ENCODE measurements at places on chromosomes 2 and 18. TPM values are rescaled to one million over a fixed set of nuclear protein-coding genes. Genes with fewer than 3 reads are reported as not detected.

GRCh38 chr18:52244658-52245057, 95.3 kb upstream of the DCC start:
- no peak for DNase-seq

The VAMP8 gene
- total RNA-seq: 37.3 TPM

The SDC1 gene
- not detected for total RNA-seq

The TM4SF20 gene
- total RNA-seq: not detected
